ENCODE measurements at places on chromosomes 3 and 15. TPM values are rescaled to one million over a fixed set of nuclear protein-coding genes. Genes with fewer than 3 reads are reported as not detected.

The CCK gene
- total RNA-seq, result 10.3 TPM

The CNTN4 gene
- total RNA-seq, result 6.8 TPM

The CYP1A2 gene
- not detected for total RNA-seq

DNA sequence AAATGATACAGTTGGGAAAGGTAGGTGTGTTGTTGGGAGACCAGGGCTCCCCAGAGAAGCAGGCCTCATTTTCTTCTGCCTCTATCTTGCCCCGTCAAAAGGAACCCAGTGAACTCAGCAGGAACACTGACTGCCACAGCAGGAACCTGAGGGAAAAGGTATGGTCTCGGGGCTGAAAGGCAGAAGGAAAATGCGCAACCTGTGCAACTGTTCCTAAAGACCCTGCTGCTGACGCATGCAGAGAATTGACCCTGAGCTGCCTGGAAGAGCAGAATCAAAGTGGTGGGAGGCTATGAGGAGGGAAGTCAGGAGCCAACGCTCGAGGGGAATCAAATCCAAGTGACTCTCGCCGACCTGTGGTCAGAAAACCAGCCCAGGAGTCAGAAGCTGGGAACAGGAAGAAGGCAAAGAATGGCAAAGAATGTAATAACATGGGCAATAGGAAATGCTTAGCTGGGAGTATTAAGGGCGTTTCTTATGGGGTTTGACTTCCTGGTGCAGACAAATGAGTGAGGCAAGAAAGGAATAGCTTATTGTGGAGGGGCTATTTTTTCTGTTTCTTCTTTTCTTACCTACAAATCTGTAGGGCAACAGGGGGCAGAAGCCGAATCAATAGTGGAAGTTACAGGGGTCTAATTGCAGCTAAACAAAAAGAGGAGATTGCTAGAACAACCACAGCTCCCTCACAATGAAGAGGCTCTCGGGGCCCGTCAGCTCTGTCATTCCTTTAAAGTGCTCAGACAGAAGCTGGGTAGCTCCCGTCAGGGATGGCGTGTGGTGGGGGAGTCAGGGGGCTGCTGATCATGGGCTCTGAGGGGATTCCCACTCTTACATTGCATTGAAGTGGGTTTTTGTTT, 65.4 kb upstream of the DLG1 start:
- H3K4me1 ChIP-seq, result peaks cover 40% of the 10 kb centered on the region
- no peak overlapping the region for H3K27ac ChIP-seq
- H3K36me3 ChIP-seq, result no peaks in the 10 kb centered on the region
- no peak for DNase-seq

DNA sequence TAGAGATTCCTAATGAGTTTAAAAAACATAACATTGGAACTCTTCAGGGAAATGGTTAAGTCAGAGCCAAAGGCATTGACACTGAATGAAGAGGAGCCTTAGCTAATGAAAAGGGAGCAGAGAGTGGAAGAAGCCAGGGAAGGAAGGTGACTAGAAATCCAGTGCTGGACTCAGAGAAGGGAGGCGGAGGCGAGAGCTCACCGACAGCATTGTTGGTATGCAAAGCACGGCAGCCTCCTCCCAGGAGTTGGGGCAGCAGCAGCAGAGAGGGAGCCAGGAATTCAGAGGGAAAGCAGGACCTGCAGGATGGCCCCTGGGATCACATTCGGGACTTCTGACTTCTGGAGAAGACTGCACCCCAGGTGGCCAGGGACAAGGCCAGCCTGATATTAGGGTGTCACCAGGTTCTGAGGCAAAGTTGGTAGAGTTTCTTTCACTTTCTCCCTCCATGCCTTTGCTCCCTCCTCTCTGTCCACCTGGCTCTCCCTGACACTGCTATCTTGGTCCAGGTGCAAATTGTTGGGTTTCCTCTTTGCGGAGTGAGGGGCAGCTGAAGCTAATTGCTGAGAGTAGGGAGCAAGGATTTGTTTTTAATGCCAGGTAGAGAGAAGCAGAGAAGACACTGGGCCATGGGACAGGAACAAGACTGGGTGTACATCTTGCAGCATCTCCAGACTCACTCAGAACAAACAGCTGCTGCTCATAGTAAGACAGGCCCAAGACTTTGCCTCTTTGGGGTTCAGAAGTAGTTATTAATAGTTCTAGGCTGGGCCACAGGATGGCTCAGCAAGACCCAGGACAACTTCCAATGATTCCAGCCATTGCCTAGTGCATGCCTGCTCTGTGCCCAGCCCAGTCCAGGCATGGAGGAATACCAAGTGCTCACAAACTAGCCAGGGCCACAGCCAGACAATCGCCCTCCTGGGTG, 157.9 kb downstream of the TLE3 start:
- no peaks in the 10 kb centered on the region for H3K36me3 ChIP-seq
- no peak overlapping the region for H3K4me3 ChIP-seq
- peaks cover 13% of the 10 kb centered on the region for H3K4me1 ChIP-seq
- H3K27me3 ChIP-seq, result peaks cover 7% of the 10 kb centered on the region
- peak overlapping the region; percentile 3 for H3K27ac ChIP-seq
- no peak for DNase-seq

GRCh38 chr3:69692761-69693160, 46.5 kb upstream of the MITF start:
- H3K36me3 ChIP-seq, result no peaks in the 10 kb centered on the region
- H3K4me3 ChIP-seq, result no peak overlapping the region
- no peak overlapping the region for H3K27ac ChIP-seq
- H3K27me3 ChIP-seq, result no peaks in the 10 kb centered on the region
- peaks cover 3% of the 10 kb centered on the region for H3K4me1 ChIP-seq

All from muscle of leg (tissue), 16 donors.